ENCODE measurements at places on chromosomes 12 and 14.
A peak's percentile ranks its signal among the peaks of the same experiment; 100 is the strongest.

GRCh38 chr12:26800347-26800746 is 32.6 kb downstream of the ITPR2 start:
- no peak for DNase-seq

DNA sequence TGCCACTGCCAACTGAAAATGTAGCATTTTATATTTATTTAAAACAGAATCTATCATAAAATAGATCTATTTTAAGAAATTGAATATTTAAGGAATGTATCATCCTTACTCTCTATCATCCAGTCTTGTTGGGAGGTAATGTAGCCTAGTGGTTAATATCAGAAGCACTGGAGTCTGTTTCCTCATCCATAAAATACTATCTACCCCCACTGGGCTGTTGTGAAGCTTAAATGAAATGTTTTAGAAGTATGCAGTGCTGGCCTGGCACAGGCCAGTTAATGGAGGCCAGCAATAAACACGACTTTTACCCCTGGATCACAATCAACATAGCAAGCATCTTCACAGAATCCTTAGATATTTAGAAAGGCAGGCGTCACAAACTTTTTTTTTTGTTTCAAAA is 188.0 kb downstream of the CAND1 start:
- no peak for DNase-seq

- DNase-seq = no peak
Measured at GRCh38 chr12:52929538-52929937, 19.4 kb upstream of the KRT18 start.

GRCh38 chr12:42172441-42173210 is 28.0 kb upstream of the GXYLT1 start:
- DNase-seq = no peak

DNA sequence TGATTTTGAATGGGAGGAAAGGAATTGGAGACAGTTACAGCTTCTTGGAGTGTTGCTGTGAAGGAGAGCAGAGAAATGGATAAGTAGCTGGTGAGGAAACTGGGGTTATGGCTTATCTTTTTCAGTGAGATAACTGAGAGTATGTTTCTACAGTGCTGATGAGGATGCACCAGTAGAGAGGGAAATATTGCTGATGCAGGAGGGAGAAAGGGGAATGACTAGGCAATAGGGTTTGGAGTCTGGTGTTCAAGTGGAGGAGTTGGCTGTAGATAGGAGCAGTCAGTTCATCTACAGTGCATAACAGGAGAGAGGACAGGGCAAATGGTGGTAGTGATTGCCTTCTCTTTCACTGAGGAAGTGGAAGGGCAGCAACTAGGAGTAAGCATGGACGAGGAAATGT is 33.0 kb downstream of the SPATS2 start:
- no peak for DNase-seq

- no peak for DNase-seq
Measured at GRCh38 chr14:104735830-104736642, 12.0 kb downstream of the ADSS1 start.

- DNase-seq = no peak
Measured at GRCh38 chr12:78473136-78473535, 391.4 kb upstream of the SYT1 start.

DNA sequence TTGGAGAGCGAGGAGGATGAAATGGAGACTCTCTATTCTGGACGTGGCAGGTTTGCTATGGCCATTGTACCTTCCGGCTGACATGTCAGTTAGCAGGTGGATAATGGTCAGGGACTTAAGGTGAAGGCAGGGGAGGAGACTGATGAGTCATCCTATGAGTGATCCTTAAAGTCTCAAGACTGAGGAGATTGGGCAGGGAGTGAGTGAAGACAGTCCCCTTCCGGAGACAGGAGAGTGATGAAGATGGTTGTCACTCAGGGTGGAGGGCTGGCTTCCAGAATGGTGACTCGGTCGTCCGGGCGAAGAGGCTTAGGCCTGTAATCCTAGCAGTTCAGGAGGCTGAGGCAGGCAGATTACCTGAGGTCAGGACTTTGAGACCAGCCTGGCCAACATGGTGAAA is 49.8 kb upstream of the CCDC63 start:
- DNase-seq = no peak

- no peak for DNase-seq
Measured at GRCh38 chr12:128606051-128606450, 217.7 kb downstream of the SLC15A4 start.

GRCh38 chr12:90280564-90281058 is 572.0 kb upstream of the ATP2B1 start:
- no peak for DNase-seq

- no peak for DNase-seq
Measured at GRCh38 chr12:28787151-28787550, 361.9 kb upstream of the FAR2 start.

- no peak for DNase-seq
Measured at GRCh38 chr12:65307169-65307501, 28.7 kb downstream of the MSRB3 start.

DNA sequence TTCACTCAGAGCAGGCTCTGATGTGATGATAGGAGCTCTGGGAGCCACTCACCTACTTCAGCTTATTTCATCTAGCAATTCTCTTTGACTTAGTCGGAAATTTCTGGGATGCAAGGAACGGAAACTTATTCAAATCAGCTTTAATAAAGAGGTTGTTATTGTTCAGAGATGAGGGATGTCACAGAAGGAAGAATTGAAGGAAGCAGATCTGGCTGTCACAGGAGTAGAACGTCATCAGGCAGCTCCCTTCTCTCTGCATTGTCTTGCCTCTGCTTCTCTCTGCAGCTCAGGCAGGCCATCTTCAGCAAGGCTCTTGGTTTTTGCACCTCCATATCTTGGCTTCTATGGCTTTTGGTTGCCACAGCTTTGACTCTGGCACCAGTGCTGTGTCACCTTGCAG is 7.6 kb upstream of the TMEM30B start:
- DNase-seq = no peak

GRCh38 chr12:3226264-3226663 is 149.1 kb downstream of the TSPAN9 start:
- DNase-seq = no peak

- peak; percentile 84 for DNase-seq
Measured at GRCh38 chr14:20632831-20633691, 8.4 kb downstream of the OR6S1 start.

DNA sequence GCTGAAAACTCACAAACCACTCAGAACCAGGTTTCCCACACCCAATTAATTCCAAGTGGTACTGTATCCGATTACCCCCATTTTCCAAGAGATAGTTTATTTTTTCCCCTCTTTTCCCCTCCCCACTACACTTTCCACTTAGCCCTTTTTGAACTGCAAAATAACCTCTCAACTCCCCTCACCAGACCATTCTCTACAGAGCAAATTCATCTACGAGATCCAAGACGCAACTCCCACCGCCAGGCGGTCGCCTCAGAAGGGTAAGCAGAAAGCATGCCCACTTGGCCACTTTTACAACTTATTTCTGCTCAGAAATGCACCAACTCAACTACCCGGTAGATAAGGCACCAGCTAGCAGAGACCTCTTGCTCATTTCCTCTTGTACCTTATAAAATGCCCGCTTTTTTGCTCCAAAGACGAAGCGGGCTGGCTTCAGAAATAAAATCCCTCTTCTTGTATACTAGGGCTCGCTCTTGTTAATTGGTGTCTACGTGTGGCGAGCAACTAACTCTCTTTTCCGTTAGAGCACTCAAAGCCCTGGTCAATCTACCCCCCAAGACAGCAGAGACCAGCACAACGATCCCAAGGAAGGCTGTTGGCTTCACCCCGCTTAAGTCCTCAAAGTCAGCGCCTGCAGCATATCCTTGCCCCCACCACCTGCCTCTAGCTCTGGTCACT is 910 bp upstream of the SRP54 start:
- peak; percentile 49 for DNase-seq

DNA sequence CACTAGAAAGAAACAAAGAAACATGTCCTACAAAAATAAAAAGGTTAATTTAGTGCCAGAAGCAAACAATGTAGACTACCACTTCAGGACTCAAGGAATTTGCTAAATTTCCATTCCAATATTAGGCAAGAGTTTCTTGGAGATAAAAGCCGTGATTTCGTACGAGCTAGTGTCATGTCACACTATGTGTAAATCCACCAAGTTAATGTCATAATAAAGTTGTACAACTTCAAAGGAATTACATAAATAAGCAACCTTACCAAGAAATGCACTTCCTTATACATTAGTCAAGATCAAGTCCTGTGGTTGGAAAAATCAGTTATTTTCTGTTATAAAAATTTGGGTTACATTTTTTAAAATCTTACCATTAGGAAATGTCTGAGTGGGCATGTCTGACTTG is 1222.8 kb downstream of the GALC start:
- no peak for DNase-seq

- no peak for DNase-seq
Measured at GRCh38 chr12:18825138-18825537, 87.2 kb downstream of the CAPZA3 start.

- DNase-seq = peak; percentile 43
Measured at GRCh38 chr12:96719660-96720362, 187.2 kb upstream of the NEDD1 start.

- DNase-seq = no peak
Measured at GRCh38 chr14:102625564-102626296, 33.3 kb downstream of the RCOR1 start.

DNA sequence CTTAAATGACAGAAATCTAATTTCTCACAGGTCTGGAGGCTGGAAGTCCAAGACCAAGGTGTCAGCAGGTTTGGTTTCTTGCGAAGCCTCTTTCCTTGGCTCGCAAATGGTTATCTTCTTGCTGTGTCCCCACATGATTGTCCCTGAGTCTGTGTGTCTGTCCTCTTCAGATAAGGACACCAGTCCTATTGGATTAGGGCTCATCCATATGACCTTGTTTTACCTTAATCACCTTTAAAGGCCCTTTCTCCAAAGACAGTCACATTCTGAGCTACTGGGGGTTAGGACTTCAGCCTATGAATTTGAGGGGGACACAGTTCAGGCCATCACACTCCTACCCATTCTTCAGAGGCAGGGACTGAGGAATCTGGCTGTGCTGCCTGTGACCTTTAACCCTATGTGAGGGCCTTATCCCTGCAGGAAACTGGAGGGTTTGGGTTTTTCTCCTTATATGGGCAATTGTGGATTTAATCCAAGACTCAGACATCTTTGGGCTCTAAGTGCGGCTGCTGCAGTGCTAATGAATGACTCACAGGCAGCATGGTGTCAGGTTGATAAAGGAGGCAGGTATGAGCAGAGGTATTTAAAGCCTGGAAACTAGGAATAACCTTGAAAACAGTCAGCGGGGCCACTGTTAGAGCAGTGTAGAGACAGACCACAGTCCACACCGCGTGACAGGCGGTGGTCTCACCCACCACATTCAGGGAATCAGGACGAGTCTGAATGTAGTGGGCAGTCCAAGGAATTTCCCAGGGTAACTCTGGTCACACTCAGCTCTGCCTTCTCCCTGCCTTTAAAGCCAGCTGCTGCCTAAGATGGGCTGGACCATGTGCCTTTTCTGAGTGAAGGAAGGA is 10.2 kb downstream of the TPCN1 start:
- no peak for DNase-seq

DNA sequence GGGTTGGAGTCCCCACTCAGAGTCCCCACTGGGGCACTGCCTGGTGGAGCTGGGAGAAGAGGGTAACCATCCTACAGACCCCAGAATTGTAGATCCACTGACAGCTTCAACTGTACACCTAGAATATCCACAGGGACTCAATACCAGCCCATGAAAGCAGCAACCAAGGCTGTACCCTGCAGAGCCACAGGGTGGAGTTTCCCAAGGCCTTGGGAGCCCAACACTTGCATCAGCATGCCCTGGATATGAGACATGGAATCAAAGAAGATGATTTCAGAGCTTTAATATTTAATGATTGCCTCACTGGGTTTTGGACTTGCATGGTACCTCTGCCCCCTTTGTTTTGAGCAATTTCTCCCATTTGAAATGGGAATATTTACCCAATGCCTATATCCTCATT is 80.4 kb downstream of the RASSF9 start:
- DNase-seq = no peak

DNA sequence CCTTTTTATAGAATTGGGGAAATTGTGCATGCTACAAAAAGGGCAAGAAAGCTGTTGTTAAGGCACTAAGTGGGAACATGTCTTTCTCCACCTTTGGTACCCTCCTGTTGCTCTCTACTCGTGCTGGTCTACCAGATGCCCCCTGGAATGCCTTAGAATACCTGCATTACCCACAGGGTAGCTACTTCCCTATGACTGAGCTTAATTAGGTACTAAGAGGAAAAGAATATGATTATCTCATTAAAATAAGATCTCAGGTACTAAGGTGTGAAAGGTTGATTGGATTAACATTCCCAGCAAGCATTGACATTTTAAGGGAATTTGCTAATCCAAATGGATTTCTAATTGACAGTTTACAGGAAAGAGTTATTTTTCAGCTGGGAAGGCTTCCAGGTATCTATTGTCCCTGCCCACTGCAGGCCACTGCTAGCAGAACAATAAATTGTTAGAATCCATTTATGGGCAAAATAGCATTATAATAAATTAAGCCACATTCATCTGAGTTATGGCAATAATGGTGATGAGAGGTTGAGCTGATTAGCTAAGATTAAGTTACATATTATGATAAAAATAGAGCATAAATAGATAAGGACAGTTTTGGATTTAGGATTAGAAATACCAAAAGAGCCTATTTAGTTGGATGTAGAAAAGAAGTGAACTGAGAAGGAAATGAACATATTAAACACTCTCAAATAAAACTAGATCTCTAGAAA is 67.8 kb upstream of the GRIP1 start:
- no peak for DNase-seq

- DNase-seq = no peak
Measured at GRCh38 chr14:65351493-65352194, 60.9 kb upstream of the FUT8 start.

- DNase-seq = no peak
Measured at GRCh38 chr12:98406378-98406777, 109.0 kb upstream of the TMPO start.

GRCh38 chr14:66745078-66745477 is 237.1 kb downstream of the GPHN start:
- no peak for DNase-seq

DNA sequence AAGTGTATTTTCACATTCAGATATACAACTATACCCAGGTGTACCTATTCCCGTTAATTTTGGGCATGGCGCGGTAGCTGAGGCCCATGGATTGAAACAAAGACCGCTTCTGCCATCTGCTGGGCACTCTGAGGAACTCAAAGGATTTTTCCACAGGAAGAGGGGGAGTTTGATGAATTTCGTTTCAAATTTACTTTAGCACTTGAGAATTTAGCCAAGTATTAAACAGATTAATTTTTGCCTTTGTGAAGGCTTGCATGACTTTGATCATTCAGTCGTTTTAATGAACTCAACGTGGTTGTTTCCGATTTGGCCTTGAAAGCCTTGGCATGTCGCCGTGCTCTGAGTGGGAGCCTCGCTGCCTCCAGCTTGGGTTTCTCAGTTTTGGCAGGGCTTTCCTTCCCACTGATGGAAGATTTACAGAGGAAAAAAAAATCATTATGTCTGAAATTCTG is 153.2 kb upstream of the DDHD1 start:
- DNase-seq = peak; percentile 46

DNA sequence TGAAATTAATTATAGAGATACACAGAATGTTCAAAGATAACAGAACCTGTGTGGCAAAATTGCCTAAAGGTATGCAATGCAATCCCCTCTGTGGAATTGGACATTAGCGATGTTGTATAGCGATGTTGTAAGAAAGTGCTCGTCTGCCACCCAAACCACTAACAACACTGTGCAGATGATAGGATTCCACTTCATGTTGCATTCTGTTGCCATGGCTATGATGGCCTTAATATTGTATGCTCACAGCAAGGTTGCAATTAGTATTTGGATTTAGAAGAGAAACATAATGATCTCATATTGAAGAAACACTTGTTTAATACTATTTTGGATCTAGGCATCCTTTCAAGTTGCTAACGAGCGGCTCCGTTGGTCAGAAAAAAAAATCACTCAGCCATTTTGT is 260.3 kb downstream of the BCAT1 start:
- no peak for DNase-seq

- no peak for DNase-seq
Measured at GRCh38 chr12:45131506-45131905, 80.6 kb upstream of the DBX2 start.
